AG04449 (cell line): ENCODE measurements at places on chromosomes 11 and 22.

DNA sequence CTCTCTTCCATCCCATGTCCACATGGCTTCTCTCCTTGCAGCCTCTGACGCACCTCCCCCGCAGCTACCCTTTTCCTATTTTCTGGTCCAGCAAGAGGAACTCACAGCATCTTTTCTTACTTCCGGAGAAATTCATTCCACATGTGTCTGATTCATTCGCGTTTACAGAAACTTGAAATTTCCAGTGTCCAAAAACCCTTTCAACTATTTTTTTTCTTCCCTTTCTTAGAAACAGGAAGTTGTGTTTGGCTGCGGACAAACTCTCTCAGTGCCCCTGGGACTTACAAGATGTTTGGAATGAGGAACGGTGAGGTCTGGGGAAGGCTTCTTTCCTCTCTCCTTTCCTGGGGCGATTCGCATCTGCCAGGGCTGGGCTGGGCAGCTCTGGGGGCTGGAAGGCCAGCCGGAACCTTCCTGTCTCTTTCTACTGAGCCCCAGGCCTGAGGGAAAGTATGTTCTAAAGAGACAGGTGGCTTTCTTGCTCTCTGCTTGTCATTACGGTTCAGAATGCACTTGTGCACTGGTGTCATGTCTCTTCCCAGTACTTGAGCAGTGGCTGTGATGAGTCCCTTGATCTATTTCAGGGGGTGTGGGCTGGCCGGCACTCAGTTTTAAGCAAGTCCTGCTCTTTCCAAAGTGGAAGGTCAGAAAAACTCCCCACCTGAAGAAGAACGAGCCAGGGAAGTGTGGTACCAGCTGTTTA lies 27.5 kb downstream of the ADAMTS8 start:
- peak; percentile 41 for DNase-seq

- DNase-seq = no peak
Measured at GRCh38 chr11:44226490-44226889, 83.4 kb downstream of the ALX4 start.

DNA sequence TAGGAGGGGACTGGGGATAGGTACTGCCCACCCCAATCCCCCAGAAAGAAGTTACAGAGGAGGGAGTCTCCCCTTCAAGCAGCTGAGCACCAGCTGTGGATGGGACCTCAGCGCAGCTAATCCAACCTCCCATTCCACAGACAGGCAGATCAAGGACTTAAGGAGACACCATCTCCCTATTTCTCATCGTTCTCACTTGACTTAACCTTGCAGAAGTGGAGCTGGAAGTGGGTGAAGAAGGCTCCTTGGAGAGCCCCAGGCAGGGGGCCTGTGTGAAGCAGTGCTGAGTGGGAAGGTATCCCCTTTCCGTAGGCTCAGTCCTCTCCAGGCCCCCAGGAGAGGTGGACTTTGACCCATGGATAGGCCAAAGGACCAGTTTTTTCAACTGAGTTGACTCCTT lies 27.3 kb downstream of the USP35 start:
- no peak for DNase-seq

DNA sequence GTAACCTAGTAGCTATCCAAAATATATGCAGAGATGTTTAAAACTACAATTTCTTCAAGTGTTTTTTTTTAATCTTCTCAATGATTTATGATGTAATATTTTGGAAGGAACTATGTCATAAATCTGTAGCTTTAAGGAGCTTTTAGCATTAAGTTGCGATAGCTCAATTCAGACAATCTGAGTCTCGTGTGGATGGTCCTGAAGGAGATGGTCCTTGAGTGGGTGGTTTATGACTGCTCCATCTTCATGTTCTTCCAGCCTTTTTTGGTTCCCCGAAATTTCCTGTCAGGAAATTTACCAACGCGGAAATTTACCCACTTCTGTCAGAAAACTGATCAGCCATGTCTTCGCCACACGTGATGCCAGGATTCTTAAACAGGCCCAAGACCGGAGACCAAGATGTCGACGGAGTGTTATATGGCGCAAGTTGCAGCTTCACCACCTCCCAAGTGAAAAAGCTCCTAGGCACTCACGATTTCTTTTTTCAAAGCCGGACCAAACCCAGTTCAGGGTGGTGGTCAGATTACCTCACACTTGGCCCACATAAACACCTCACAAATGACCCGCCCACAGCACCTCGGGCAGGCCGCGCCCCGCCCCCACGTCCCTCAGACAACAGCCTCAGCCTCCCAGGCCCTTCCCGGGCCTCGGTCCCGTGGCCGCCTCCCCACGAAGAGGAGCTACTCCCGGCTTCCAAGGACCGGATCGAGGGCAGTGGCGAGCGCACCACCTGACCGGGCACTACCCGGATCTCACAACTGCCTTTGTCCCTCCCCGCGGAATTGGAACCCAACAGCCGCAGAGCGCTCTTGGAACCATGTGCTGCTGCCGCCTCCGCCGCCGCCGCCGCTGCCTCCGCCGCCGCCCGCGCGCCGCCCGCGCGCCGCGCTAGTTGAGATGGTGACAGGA lies at the start of gene MORC2:
Gene MORC2, minus strand, starts transcription at position 760 of the 909 bp plus-strand sequence. CDS start 885 bp downstream, outside the sequence.
- no peak for DNase-seq

DNA sequence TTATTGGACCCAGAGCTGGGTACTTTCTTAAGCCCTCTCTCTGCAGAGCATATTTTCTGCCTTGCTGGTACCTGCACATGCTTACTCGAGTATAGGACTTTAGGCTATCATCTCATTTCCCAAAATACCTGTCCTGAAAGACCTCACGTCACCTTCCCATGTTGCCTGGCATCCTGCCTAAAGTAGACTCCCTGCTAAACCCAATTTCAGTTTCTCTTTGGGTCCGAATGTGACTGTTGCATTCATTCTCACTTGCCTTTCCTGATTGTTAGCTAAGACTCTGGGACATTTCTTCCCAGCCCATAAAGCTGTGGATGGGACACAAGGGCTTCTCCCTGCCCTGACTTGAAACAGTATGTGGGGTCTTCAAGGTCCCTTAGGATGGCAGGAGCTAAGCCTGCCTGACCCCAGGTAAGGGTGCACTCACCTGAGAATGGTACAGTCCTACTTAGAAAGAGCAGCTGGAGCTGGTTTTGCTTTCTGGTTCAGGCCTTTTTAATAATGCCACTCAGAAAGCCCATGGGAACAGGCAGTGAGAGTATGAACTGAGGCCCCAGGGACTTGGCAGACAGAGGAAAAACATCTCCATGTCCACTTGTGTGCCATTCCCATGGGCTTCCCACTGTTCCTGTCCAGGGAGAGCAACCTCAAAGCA lies 12.9 kb downstream of the OR51E2 start:
- DNase-seq = no peak

GRCh38 chr11:23897453-23898286 lies 599.2 kb upstream of the LUZP2 start:
- peak; percentile 91 for DNase-seq

DNA sequence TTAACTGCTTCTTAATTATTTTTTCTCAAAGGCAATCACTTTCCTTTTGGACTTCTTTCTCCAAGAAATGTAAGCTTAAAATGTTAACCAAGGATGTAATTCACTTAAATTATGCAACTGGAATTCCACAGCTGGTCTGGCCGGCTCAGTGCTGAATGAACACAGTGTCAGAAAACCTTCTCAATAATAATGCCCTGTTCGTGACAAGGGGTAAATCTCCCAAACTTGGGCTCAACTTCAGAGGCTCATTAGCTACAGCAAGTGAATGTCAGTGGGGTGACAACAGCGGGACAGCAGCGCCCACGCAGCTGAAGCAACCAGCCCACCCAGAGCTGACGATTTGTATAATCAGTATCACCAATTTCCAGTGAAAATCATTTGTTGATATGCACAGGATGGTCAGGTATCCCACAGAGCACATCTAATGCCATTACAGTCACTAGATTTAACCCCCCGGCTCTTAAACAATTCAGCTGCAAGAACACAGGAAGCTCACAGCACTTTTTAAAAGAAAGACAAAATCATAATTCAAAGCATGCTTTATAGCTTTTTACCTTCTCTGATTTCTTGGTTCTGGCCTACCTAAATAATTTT lies 704.8 kb downstream of the DLG2 start:
- DNase-seq = no peak

GRCh38 chr11:34416766-34417165 lies 22.0 kb upstream of the CAT start:
- no peak for DNase-seq

DNA sequence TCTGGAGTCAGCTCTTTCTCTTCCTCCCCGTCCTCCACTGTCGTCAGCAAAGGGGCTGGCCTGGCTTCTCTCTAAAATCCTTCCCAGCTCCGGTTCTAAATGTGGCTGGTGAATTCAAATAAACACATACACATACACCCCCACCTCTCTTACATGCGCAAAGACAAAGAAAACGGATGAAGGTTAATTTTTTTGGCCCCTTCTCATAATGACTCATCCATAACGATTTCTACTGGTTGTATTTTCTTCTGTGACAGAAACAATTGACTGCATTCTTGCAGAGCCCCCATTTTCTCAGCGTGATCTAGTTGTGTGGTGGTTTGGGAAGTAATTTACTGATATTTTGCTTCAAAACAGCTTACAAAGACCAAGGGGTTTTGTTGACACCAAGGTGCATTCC lies 130.0 kb upstream of the NTM start:
- DNase-seq = no peak

- DNase-seq = no peak
Measured at GRCh38 chr11:133887692-133888332, 42.5 kb upstream of the SPATA19 start.

DNA sequence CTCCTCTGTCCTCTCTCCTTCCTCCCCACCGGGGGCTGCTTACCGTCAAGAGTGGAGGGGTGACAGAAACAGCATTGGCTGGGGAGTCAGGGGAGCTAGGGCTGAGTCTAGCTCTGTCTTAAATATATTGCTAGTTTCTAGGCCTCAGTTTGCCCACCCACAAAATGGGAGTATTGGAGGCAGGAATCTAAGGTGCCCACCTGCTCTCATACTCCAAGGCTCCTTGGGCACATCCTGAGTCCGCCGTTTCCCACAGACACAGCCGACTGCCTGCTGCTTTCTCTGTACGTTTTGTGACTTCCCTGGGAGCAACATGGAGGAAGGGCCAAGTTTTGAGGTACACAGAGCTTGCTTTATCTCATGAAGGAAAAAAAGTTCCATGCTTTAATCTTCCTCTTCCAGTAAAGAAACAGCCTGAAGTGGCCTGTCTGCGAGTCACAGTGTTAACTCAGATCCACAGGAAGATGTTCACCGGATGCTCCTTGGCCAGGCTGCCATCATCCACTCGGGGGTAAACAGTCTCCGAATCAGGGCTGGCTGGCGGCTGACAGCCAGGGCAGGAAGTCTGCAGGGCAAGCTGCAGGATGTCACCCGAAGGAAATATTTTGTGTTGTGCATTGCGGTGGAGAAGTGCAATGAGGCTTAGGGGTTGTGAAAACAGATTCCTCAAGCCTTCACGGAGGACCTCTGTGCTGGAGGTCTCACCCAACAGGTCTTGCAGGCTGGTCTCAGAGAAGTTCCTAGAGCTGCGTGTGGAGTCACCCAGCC lies 11.0 kb upstream of the CERK start:
- DNase-seq = no peak

- DNase-seq = no peak
Measured at GRCh38 chr22:42844756-42845155, 12.3 kb downstream of the ARFGAP3 start.

DNA sequence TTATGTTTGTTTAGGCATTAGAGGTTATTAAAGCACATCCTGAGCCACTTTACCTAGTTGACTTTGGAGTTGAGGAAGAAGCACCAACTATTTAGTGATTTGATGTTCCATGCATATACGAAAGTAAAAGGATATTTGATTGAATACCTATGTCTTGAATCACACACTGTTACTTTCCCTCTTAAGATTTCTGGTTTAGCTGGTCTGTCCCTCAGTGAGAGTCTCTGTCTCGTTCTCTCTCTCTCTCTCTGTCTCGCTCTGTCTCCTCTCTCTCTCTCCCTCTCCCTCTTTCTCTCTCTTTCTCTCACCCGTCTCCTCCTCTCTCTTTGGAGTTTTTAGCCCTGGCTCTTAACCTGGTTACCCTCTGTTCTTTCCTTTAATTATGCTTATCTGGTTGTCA lies 11.0 kb downstream of the CTNND1 start:
- DNase-seq = no peak

GRCh38 chr22:24440718-24441405 lies 13.5 kb downstream of the ADORA2A start:
- DNase-seq = no peak

DNA sequence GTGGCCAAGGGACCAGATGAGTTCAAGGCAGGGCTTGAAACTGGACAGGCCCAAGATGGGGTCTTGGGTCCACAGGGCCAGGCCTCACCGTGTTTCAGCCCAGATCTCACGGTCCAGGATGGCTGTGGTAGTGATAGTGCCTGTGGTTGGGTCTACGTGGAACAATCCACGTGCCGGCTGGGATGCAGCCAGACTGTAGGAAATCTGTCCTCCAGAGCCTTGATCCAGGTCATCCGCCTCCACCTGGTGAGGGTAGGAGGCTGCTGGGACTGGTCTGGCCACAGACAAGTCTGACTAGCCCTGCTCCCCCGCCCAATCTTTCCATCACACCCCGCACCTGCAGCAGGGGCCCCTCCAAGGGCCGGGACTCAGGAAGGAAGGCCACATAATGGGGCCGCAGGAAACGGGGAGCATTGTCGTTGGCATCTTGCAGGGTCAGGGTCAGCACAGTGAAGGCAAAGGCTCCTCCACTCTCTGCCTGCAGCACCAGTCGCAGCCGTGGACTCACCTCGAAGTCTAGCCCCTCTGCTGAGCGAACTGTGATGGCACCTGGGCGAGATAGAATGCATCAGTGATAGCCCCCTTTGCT lies 6.7 kb upstream of the TPP1 start:
- no peak for DNase-seq

DNA sequence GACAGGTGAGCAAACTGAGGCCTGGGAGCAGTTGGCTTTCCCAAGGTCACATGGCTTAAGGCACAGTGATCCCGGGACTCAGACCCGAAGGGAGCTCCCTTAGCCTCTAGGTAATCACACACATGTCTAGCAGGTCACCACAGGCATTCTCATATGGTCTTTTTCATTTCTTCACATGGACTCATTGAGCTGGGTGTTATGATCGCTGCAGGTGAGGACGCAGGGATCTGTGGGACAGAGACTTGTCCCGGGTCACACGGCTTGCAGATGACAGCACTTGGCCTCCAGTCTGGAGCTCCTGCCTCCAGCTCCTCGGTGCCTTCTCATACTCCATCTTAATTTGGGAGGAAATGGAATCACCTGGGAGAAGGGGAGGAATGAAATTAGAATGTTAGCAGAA lies 23.6 kb upstream of the CACNG2 start:
- no peak for DNase-seq

- DNase-seq = peak; percentile 57
Measured at GRCh38 chr11:78149646-78150045, 10.2 kb upstream of the ALG8 start.

GRCh38 chr11:76806131-76806530 lies 23.0 kb downstream of the TSKU start:
- no peak for DNase-seq

DNA sequence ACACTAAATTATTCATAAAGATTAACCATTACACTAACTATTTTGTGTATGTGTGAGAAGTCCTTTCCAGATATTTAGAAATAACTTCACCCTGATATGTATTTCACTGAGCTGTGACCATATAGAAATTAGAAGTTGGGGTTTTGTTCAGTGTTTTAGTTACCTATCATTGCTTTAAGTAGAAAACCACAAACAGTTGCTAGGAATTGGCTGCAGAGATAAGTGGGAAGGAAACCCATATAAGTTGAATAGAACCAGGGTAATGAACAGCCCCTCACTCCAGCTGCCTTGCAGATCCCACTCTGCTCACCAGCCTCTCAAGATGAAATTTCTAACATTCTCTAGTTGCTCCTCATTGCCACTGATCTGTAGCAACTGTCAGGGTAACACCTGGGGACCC lies 10.3 kb downstream of the SRSF8 start:
- no peak for DNase-seq

GRCh38 chr11:130480186-130480585 lies 31.7 kb downstream of the ADAMTS15 start:
- DNase-seq = peak; percentile 79
